ENCODE measurements at places on chromosomes 11 and 22.

- DNase-seq = no peak
These were observed 1.9 kb downstream of the EHBP1L1 start for GRCh38 chr11:65577756-65578109.

- peak; percentile 82 for DNase-seq
These were observed 1130.4 kb downstream of the LRRC4C start for GRCh38 chr11:40328890-40329614.

DNA sequence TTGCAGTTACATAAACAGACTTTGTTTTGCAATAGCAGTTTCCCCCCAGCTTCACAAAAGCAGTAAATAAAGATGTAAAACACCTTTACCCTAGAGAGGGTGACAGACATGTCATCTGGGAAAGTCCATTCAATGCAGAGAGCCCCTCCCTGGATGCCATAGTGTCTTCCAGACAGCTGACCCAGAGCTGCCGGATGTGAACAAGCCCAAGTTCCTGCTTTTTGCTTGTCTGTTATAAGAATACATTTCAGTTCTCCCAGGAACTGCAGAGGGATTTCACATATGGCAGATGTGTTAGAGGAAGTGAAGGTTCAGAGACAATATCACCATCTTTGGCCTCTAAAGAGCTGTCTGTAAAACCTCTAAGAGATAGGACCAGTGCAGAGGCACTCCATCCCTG, 48.9 kb downstream of the RELT start:
- DNase-seq = no peak

DNA sequence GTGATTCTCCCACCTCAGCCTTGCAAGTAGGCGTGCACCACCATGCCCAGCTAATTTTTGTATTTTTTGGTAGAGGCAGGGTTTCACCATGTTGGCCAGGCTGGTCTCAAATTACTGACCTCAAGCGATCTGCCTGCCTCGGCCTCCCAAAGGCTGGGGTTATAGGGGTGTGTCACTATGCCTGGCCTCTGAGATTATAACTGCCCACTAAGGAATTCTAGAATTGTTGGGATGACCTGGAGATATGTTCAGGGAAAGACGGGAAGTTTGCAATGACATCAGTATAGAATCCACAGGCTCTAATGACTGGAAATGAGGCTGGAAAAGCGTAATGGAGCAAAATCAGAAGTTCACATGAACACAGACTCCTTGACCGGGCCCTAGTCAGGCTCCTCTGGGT, 62.2 kb downstream of the CLMP start:
- DNase-seq = no peak

DNA sequence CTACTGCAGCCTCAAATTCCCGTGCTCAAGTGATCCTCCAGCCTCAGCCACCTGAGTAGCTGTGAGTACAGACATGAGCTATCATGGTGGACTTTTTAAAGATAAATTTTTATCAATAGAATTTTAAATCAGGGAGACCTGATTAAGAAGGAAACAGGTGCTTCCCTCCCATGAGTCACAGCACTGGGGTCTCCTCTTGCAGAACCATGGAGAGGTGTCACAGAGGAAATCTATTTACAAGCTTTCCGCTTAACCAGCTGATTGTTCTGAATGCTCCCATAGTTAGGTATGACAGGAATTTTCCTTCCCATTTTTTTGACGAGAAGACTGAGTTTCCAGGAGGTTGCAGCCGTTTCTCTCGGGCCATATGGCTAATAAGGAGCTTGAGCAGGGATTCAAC, 516.1 kb downstream of the MIAT start:
- DNase-seq = no peak

GRCh38 chr11:10314199-10315072, 9.6 kb downstream of the ADM start:
- DNase-seq = no peak

- DNase-seq = no peak
These were observed 50.8 kb downstream of the MN1 start for GRCh38 chr22:27750584-27751265.
